ENCODE measurements at places on chromosomes 7 and 10. TPM values are rescaled to one million over a fixed set of nuclear protein-coding genes. Genes with fewer than 3 reads are reported as not detected.

Gene PDE6C
- not detected for total RNA-seq

- DNase-seq = no peak
Measured at GRCh38 chr7:109092268-109092667, 522.6 kb downstream of the DNAJB9 start.

GRCh38 chr7:66964411-66964810 lies 31.0 kb downstream of the SBDS start:
- no peak for DNase-seq

DNA sequence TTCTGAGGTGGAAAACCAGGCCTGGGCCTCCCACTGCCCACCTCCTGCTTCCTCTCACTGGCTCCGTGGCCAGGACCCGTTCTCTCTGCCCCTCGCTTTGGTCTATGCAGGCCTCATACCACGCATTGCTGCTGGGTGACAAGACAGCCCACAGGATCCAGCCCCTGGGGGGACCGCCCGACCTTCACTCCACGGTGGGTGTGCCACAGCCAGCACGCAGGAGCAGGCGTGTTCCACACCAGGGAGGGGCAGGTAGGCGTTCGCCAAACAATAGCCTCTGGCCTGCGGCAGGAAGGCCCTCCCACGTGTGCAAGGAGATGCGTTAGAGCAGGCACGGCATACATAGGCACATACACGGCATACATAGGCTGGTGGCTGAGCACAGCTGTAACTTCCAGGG lies 233.4 kb downstream of the WDR37 start:
- DNase-seq = no peak

GRCh38 chr7:114663502-114663901 lies 248.9 kb downstream of the FOXP2 start:
- no peak for DNase-seq
